Activated CD8-positive, alpha-beta memory T cell treated with anti-CD3 and anti-CD28 coated beads for 4 hours (primary cell): ENCODE measurements at places on chromosomes 4 and X.

DNA sequence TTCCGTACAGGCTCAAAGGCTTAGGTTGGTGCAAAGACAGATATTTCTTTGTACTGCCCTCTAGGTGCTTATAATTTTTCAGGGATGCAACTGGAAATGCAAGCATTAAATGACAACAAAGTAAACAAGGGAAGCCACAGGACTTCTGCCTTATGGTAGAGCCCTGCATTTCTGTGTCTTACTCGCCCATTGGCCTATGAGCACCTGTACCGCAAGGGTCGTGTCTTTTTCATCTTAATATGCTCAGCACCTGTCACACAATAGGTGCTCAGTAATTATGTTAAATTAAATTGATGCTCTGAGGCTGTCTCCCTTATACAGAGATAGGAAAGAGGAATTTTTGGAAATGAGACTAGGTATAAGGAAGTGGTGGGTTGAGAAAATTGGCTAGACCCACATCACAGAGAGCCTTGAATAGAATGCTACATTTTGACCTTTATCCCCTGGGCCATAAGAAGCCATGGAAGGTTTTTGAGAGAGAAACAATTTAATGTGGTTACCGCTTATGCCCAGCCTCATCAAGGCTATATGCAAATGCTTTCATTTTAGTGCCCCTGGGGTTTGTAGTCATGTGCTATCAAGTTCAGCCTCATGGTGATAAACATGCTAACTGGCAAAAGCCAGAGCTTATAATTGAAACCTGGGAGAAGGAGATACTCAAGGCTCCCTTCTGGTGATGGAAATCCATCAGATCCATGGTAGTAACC lies 16.3 kb downstream of the VSIG4 start:
- DNase-seq, result no peak

DNA sequence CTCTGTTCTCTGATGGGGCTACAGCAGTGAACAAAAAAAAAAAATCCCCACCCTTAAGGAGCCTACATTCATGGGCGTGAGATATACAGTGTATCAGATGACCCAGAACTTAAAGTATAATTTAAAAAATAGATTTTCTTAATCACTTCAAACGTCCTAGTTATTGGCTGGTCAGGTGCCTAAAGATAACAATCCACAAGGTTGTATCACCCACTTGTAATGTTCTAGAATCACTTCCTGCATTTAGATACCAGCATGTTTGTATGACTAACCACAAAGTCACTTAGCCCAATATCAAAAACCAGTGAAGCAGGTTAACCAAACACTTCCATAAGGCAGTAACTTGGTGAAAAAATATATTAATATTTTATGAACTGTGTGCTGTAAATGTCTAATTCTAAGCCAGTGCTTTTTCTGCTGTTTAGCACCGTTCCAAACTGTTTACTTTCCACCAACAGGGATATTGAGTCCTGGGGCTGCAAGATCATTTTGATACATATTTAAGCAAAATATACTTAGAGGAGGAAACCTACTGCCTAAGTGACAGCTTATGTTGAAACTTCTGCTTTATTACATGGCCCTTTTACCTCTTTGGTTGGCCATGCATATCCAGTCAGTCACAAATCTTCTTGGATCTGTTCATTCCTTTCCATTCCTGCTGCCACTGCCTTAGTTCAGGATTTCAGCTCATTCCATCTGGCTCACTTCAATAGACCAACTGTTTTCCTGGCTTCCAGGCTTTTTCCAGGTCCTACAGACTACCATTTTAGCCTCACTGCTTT lies 43.3 kb downstream of the CD40LG start:
- DNase-seq, result no peak

GRCh38 chr4:109559983-109560686 lies at the start of gene MCUB:
Gene MCUB, plus strand, starts transcription at chr4:109560246. Its CDS starts 92 bp downstream, at chr4:109560338.
- peak; percentile 80 for DNase-seq

DNA sequence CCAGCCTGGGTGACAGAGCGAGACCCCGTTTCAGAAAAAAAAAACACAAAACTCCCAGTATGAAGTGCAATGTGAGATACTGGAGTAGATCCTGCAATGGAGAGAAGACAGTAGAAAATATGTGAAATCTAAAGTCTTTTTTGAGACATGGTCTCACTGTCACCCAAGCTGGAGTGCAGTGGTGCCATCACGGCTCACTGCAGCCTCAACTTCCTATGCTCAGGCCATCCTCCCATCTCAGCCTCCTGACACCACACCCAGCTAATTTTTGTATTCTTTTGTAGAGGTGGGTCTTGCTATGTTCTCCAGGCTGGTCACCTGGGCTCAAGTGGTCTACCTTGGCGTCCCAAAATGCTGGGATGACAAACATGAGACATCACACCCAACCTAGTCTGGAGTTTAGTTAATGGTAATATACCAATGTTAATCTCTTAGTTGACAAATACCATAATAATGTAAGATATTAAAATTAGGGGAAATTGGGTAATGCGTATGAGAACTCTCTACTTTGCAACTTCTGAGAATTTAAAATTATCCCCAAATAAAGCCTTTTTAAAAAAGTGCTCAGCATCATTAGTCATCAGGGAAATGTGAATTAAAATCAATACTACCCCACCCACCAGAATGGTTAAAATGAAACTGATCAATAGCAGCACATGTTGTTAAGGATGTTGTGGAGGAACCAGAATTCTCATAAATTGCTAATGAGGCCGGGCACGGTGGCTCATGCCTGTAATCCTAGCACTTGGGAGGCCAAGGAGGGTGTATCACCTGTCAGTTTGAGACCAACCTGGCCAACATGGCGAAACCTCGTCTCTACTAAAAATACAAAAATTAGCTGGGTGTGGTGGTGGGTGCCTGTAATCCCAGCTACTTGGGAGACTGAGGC lies 15.0 kb downstream of the RBMX start:
- no peak for DNase-seq

- no peak for DNase-seq
These were observed 10.6 kb upstream of the HSD17B13 start for GRCh38 chr4:87333267-87333666.

DNA sequence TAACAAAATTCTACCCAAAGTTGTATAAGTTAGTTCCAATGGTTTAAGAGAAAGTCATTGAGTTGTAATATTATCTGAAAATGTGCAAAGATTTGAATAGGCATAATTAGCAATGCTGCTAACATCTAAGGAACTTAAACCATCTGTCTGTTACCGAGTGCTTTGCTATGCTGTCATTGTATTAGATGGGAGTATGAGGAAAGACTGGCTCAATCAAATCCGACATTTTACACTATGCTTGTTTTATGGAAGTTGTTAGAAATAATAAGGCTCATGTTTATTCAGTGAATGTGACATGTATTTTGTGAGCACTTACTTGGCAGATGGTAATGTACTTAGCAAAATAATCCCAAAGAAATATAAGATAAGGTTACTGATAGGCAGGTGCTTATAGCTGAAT lies 1715.1 kb downstream of the PCDH7 start:
- no peak for DNase-seq

- no peak for DNase-seq
These were observed 54.9 kb upstream of the LGI2 start for GRCh38 chr4:25085671-25086070.
